ENCODE measurements at places on chromosomes 2 and 18.

GRCh38 chr2:46747297-46747818 is 168.2 kb downstream of the MCFD2 start:
- DNase-seq, result no peak

GRCh38 chr2:27149570-27150405 is 984 bp downstream of the TCF23 start:
- DNase-seq, result no peak

DNA sequence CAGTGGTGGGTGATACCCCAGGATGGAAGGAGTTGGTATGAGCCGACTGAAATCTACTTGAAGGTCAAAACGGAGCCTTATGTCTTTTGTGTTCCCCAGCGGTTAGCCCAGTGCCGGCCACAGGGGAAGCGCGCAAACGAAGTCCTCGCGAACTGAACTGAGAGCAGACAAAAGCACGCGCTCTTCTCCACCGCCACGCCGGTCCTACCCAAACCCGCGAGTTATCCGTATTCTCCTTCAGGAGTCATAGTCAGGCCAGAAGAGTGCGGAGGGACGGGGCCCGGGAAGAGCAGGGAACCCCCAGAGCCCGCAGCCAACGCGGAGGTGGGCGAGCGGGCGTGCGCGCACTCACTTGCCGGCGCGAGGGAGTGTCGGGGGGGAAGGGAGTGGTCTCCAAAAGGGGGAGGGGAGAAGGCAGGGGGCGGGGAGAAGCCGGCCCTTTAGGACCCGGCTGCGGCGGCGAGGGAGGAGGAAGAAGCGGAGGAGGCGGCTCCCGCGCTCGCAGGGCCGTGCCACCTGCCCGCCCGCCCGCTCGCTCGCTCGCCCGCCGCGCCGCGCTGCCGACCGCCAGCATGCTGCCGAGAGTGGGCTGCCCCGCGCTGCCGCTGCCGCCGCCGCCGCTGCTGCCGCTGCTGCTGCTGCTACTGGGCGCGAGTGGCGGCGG is at the start of gene IGFBP2:
IGFBP2 (plus strand) TSS at position 469 of the 664 bp plus-strand sequence; CDS start at position 573, 104 bp downstream.
- DNase-seq, result no peak

GRCh38 chr2:183998041-183998796 is 600.1 kb upstream of the ZNF804A start:
- no peak for DNase-seq

DNA sequence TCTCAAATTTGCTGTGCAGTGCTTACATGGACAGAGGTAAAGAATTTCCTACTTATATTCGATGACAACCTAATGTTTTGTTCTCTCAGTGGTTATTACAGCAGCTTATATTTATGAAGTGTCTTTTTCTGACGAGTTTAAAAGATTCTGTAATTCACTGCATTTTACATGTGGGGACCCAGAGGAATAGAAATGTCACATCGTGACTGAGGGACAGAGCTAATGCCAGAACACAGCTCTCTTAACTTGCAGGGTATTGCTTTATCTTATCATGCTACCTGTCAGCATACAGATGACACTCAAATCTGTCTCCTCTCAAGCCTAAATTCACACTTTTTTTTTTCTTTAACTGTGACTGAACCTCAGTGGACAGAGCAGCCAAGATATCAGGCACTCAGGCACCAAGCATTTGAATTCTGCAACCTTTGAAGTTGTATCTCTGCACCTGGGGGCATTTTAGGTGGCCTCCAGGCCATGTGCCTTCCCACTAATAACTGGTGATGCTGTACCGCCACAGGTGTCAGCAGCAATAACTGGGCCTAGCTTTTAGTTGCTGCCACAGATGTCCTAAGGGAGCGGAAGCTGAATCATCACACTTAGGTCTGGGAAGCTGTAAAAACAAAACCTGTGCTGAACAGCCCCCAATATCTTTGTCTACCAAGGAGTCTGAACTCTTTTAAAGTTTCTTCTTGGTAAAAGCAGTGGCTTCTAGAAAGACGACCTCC is 315.8 kb upstream of the NRP2 start:
- DNase-seq, result no peak

DNA sequence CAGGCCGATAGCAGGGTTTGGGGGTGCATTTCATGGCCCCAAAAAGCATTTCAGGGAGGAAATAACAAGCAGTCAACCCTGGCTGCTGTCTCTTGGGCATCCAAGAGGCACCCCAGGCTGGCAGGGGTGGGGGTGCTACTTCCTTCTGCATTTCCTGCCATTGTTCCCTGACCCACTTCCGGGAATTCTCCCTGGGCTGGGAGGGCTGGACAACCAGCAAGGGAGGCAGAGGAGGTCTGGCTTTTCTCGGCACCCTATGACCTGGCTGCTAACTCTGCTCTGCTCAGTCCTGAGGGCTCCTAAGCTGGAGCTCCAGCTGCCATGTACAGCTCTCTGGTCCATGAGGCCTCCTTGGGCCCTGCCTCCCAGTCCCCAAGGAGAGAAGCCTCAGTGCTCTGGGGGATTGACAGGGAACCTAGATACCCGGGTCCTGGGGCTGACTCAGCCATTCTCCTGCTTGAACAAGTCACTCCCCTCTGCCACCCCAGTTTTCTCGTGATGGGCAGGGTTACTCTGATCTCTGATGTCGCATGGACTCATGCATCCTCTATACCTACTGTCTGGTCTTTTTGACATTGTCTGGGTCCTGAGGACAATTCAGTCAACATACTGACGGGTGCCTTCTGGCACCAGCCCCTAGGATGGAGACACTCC is 47.2 kb downstream of the DYSF start:
- no peak for DNase-seq

- no peak for DNase-seq
Measured at GRCh38 chr2:38432820-38433606, 55.9 kb upstream of the ATL2 start.

DNA sequence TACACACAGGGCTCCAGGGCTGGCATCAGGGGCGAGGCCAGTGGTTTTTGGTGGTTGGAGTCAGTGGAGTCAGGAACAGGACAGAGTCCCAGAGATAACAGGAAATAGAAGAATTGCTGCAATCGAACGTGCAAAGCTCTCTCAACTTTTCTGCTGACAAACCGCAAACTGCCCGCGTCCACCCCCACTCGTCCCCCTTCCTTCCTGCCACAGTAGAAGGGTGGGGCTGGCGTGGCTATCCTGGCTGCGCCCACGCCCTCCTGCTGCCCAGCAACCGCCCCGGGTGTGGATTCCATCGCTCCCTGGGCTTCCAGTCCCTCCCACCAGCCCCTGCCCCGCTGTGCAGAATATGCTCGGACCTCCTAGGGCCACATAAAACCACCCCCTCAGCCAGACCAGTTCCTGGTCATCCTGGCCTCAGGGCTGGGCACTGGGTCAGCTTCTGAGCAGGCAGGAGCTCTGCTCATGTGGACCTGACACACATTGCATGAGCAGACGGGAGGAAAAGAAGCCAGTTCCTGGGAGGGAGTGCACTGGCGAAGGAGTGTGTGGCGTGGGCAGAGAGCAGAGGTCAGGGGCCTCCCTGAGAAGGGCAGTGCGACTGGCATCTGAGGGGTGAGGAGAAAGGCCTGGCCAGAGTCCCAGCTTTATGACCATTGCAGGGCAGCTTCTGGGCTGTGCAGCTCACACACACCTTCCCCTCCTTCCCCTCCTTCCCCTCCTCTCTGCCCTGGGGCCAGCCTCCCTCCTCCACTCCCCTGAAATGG is 85.4 kb upstream of the ATG16L1 start:
- no peak for DNase-seq

DNA sequence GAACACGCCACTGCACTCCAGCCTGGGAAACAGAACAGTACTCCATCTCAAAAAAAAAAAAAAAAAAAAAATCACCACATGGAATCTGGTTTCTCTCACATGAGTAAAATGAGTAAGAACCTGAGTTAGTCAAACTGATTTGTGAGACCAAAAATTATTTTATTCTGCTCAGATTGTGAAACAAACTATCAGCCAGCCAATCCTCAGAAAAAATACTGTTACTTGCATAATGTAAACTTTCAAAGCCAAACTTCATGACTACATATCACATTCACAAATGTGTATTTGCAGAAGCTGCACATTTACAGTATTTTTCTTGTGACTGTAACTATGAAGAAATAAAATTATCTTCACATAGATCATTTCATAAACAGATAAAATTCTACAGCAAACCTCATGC is 23.2 kb downstream of the SUMO1 start:
- no peak for DNase-seq

- DNase-seq, result no peak
Measured at GRCh38 chr2:212549941-212550340, 11.3 kb upstream of the ERBB4 start.

- no peak for DNase-seq
Measured at GRCh38 chr2:75428646-75429443, 131.9 kb downstream of the EVA1A start.

GRCh38 chr2:65700004-65700651 is 267.7 kb upstream of the SPRED2 start:
- DNase-seq, result no peak

DNA sequence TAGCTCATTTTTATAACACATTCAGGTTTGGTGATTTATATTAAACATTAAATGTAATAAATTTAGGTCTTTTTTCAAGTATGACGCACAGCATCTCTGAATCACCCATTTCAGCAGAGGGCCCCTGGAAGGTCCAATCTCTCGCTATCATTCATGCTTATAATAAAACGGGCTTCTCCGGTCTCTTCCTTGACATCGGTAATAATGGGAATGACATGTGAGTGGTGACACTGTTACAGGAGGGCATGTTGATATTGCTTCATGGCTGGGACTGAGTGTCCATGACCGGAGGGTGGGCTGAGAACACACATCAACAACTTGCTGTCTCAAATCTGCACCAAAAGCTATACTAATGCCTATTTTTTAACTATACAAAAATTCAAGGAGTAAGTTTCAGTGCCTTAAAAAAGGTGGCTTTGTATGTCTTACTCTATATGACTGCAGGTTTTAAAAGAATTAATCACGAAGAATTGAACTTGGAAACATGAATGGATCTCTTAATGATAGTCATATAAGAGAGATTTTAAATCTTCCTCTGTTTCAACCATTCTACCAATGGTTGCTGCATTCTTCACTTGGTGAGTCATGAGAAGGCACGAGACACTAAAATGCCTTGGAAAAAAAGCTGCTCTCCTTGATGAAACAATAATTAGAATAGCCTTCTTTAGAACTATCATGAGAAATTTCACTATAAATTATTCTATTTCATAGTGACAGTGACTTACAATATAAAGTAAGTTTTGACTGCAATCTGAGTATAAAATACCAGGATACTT is 101.9 kb upstream of the NRP2 start:
- no peak for DNase-seq

GRCh38 chr2:32135409-32135808 is 30.3 kb upstream of the SLC30A6 start:
- no peak for DNase-seq

DNA sequence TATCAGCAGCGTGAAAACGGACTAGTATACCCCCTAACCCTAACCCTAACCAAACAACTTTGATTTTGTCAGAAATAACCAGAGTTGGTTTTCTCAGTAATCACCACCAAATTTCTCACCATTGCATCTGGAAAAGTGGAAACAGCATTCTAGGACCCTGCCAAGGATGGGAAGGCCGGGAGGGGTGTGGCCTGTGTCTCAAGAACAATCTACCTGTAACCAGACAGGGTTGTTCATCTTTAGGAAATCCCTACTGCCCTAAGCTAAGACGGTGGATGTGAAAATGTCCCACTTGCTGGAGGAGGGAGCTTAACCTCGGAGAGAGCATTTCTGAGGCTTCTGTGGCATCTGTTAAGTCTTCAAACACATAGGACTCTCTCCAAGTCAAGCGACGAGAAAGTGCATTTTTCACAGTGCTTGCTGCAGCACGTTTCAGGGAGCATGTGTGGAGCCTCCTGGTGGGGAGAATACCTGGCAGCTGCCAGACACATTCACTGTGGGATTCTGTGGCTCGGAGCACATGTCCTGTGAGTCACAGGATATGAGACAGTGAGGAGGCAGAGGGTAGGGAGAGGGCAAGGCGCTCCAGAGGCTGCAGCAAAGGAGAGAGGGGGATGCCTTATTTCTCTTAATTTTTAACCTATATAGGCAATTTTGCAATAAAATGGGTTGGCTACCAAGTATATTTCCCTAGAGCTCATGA is 207.5 kb downstream of the SPP2 start:
- DNase-seq, result no peak

DNA sequence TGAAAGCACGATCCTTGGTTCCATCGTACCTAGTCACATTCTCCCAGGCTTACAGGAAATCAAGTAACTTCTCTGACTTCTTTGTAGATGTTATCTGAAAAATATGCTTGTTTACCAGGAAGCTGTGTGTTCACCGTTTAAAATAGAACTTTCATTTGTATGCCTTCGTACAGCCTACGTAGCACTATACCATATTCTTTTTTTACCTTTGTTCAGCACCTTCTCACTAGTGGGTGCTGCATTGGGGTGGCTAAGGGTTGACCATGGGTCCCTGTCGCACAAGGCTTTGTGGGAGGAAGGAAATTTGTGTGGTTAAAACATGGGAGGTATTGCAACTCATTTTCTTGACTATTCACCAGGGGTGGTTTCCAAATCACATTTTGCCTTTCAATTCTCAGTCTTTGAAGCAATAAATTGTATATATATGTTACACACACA is 16.6 kb downstream of the MALT1 start:
- DNase-seq, result peak; percentile 59

- no peak for DNase-seq
Measured at GRCh38 chr2:219525533-219526232, 11.4 kb downstream of the ASIC4 start.

Data from effector CD4-positive, alpha-beta T cell (primary cell).